ENCODE measurements at places on chromosomes 12 and 14.

DNA sequence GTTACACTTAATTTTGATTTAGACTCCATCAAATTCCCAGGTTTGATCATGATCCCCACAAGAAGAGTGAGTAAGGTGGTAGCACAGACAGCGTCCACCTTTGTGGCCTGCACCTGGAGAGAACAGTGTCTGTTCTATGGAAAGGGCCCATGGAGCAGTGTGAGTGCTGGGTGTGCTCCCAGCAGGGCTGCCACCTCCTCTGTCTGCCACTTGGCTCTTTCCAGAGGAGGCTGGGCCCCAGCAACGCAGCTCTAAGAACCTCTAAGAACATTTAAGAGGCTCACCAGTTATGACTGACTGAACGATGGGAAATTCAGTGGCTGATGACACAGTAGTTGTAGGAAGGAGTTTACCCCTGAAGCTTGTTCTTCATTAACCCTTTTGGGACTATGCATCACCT lies 17.3 kb downstream of the VDR start:
- no peak for DNase-seq

DNA sequence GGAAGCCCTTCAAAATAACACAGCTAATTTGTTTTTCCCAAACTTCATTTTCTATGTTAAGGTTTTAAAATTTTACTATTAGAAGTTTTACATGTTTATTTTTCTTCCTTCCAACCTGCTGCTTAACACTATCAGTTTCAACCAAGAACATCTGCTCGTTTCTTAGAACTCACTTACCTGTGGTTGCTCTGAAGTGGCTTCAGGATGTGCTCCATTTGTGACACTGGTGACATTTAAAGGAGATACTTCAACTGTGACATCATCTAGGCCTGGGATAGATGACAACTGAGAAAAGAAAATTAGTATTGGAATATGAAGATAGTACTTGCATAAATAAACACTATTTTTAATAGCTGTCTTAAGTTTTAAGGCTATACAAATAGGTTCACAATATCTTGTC lies 17.9 kb downstream of the WASHC3 start:
- DNase-seq, result no peak

GRCh38 chr12:92955997-92956663 lies 27.0 kb upstream of the EEA1 start:
- DNase-seq, result no peak

DNA sequence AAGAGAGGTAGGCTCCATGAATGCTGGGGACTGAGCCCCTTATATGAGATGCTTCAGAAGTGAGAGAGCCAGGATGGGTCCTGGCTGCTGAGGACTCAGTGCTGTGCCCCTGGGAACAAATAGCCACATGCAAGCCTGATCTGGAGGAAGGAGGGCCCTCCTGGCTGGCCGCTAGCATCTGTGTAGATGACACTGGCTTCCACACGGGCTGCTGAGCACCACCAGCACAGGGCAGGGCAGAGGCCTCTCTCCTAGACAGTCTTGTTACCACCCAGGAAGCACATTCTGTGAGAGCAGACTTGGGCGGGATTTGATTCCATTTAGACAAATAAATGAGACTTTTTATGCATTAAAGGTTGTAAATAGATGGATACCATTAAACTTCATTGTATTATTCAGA lies 48.0 kb downstream of the ZNF664 start:
- DNase-seq, result no peak

- DNase-seq, result no peak
Observed at GRCh38 chr14:82124511-82124910, 590.9 kb upstream of the SEL1L start.

GRCh38 chr14:69841656-69842055 lies 37.6 kb upstream of the SMOC1 start:
- DNase-seq, result no peak
